NCI-H460 (cell line): ENCODE measurements at places on chromosomes 11 and 22. TPM values are rescaled to one million over a fixed set of nuclear protein-coding genes. Genes with fewer than 3 reads are reported as not detected.

The TRIM51 gene
- not detected in 2 replicates for total RNA-seq

The PKNOX2 gene
- total RNA-seq, result not detected in 2 replicates

The C1QTNF6 gene
- 2.7 and 2.9 TPM in 2 replicates for total RNA-seq

The CCDC87 gene
- 0.37 and 0.52 TPM in 2 replicates for total RNA-seq

The PATE2 gene
- not detected in 2 replicates for total RNA-seq

The APOBEC3G gene
- 0.95 and 1.2 TPM in 2 replicates for total RNA-seq

The SFI1 gene
- 10.5 and 11.8 TPM in 2 replicates for total RNA-seq

The VPREB3 gene
- total RNA-seq, result not detected in 2 replicates

The ISX gene
- total RNA-seq, result not detected in 2 replicates

- DNase-seq, result no peak
These were observed 46.3 kb downstream of the BIRC2 start for GRCh38 chr11:102393272-102393730.

GRCh38 chr11:77191823-77192495, 63.9 kb downstream of the MYO7A start:
- peak; percentile 62 for DNase-seq

GRCh38 chr11:122812638-122813037, 25.7 kb upstream of the CRTAM start:
- no peak for DNase-seq

GRCh38 chr22:49525360-49525759, 302.3 kb downstream of the BRD1 start:
- DNase-seq, result no peak

GRCh38 chr11:126163074-126163700, 48.3 kb downstream of the RPUSD4 start:
- DNase-seq, result no peak

DNA sequence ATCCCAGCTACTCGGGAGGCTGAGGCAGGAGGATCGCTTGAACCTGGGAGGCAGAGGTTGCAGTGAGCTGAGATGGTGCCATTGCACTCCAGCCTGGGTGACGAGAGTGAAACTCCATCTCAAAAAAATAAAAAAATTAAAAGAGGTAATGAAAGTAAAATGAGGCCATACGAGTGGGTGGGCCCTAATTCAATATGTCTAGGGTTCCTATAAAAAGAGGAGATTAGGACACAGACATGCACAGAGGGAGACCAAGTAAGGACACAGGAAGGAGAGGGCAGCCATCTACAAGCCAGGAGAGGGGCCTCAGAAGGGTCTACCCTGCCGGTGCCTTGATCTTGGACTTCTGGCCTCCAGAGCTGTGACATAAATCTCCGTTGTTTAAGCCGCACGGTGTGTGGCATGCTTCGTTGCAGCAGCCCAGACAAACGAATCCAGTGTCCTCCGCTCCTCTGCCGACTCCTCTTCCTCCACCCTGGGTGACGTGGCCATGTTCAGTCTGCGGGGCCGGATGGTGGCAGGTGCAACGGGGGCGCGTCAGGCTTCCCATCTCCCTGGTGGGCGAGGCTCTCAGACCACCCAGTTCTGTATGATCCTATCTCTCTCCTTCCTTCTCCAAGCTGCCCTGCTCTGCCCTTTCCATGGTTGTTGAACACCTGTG, 51.6 kb upstream of the PARVG start:
- DNase-seq, result no peak

- no peak for DNase-seq
These were observed 21.3 kb downstream of the CASP12 start for GRCh38 chr11:104876861-104877431.

- no peak for DNase-seq
These were observed 18.9 kb downstream of the TRMU start for GRCh38 chr22:46354176-46354992.

- no peak for DNase-seq
These were observed 275.9 kb downstream of the TBC1D22A start for GRCh38 chr22:47038206-47038835.

DNA sequence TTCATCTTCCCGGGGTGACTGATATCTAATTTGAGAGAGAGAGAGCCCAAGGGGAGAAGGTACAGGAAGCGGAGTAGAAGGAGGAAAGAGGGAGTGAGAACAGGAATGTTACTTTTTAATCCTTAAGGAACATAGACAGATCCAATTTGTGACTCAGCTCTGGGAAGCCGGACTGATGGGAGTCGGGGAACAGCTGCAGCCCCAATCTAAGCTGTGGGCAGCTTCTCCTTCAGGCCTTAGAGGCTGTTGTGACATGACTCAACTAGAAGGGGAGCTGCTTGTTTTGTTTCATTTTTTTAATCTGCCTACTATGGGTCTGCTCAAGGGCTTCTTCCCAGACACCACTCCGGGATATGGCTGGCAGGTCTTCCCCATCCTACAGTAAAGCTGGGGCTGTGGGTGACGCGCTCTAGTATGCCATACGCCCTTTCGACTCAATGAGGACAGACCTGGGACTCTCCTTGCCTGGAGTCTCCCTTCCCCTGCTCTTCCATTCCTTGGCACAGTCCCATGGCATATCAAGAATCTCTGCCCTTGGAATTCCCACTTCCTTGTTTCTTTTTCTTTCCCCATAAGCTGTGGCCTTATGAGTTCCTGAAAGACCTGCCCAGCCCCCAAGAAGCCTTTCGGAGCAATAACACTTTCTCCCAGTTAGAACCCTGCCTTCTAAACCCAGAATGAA, 103.3 kb upstream of the AKIP1 start:
- no peak for DNase-seq

DNA sequence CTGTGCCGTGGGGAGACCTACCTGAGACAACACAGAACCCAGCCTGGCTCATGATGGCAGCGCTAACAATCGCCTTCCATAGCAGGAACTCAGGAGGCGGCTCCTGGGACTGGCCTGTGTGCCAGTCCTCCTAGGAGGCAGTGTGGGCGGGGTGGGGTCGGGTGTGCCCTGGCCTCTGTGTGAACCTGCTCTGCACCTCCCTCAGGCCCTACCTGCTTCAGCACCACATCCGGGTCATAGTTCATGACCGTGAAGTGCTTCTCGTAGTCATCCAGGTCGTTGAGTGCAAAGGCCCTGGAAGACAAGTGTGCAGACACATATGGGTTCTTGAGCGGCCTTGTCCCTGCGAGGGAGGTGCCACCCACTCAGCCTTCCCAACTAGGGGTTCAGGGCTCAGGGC, 15.3 kb downstream of the TTLL12 start:
- no peak for DNase-seq

DNA sequence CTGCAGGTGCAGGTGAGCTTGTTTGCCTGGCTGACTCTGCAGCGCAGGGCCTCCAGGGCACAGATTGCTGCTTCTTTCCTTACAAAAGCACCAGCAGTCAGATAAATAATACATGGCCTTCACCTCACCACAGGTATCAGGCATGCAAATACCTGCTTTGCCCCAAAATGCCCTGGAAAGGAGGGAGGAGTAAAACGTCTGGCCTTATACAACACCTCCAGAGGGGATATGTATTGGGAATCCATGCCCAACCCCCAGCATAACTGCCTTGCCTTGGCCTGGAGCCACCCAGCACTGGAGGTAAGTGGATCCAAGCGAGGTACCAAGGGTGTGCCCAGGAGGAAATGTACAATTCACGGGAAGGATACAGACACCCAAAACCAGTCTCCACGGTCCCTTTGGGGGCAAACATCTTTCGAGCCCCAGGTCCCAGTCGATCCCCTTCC, 860 bp downstream of the TMEM184B start:
- DNase-seq, result no peak

GRCh38 chr11:61910187-61911127, 6.9 kb downstream of the RAB3IL1 start:
- DNase-seq, result no peak

DNA sequence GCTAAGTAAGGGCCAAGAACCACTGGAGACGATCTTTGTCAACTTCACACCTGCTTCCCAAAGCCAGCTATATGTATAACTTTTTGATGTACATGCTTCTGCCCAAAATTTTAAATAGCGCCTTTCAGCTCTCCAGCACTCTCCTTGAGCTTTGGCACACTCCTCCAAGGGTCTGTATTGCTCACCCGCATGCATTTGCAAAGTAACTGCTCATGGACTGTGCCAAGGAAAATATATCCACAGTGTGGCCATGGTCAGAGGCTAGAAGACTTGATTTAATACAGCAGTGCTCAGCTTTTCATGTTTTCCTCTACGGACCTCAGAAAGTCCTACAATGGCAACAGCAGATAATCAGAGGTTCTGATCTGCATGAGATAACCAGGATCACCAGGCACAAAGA, 550.1 kb downstream of the SOX6 start:
- no peak for DNase-seq

GRCh38 chr11:45322111-45322705, 36.1 kb upstream of the SYT13 start:
- no peak for DNase-seq

GRCh38 chr11:95821640-95822039, 31.3 kb downstream of the CEP57 start:
- DNase-seq, result no peak

DNA sequence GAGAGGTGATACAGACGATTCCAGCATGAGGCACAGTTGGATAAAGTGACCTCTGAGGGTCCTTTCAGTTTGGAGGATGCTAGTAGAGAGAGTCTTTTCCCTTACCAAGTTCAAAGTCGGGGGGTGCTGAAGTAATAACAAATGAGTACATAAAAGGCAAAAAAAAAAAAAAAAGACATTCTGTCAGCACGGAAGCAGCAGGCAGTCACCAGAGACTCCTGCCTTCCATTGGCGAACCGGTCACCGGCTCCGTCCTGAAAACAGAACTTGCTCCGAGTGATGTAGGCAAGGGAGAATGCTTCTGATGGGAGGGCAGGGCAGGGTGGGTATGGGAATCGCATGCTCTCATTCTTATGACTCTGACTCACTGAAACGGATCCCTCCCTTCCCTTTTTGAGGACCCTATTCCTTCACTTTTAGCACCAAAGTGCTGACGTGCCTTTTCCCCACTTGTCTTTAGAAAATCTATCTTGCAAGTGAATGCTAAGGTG, 65.9 kb downstream of the PRR5L start:
- DNase-seq, result peak; percentile 86

GRCh38 chr11:35548925-35549561, 23.6 kb upstream of the PAMR1 start:
- no peak for DNase-seq
